ENCODE measurements at places on chromosomes 11 and 22. TPM values are rescaled to one million over a fixed set of nuclear protein-coding genes. Genes with fewer than 3 reads are reported as not detected.

- no peak overlapping the region for H3K27ac ChIP-seq
- DNase-seq: no peak
- H3K27me3 ChIP-seq: no peaks in the 10 kb centered on the region
- no peaks in the 10 kb centered on the region for H3K4me1 ChIP-seq
- no peaks in the 10 kb centered on the region for H3K36me3 ChIP-seq
These were observed 681.9 kb downstream of the NTM start for GRCh38 chr11:132052342-132052741.

GRCh38 chr11:118276422-118276821, 12.3 kb upstream of the MPZL2 start:
- H3K4me1 ChIP-seq: no peaks in the 10 kb centered on the region
- H3K4me3 ChIP-seq: no peak overlapping the region
- no peaks in the 10 kb centered on the region for H3K27me3 ChIP-seq
- DNase-seq: no peak
- H3K36me3 ChIP-seq: no peaks in the 10 kb centered on the region

GRCh38 chr11:126344141-126345080, 11.1 kb upstream of the ST3GAL4 start:
- no peaks in the 10 kb centered on the region for H3K36me3 ChIP-seq
- no peaks in the 10 kb centered on the region for H3K27me3 ChIP-seq
- H3K4me1 ChIP-seq: peaks cover 37% of the 10 kb centered on the region
- no peak overlapping the region for H3K4me3 ChIP-seq
- no peak for DNase-seq

- no peaks in the 10 kb centered on the region for H3K27me3 ChIP-seq
- no peak for DNase-seq
- no peaks in the 10 kb centered on the region for H3K36me3 ChIP-seq
- peaks cover 1% of the 10 kb centered on the region for H3K4me1 ChIP-seq
- H3K4me3 ChIP-seq: no peak overlapping the region
- H3K27ac ChIP-seq: no peak overlapping the region
These were observed 6.7 kb downstream of the SLC15A3 start for GRCh38 chr11:60945295-60945667.

DNA sequence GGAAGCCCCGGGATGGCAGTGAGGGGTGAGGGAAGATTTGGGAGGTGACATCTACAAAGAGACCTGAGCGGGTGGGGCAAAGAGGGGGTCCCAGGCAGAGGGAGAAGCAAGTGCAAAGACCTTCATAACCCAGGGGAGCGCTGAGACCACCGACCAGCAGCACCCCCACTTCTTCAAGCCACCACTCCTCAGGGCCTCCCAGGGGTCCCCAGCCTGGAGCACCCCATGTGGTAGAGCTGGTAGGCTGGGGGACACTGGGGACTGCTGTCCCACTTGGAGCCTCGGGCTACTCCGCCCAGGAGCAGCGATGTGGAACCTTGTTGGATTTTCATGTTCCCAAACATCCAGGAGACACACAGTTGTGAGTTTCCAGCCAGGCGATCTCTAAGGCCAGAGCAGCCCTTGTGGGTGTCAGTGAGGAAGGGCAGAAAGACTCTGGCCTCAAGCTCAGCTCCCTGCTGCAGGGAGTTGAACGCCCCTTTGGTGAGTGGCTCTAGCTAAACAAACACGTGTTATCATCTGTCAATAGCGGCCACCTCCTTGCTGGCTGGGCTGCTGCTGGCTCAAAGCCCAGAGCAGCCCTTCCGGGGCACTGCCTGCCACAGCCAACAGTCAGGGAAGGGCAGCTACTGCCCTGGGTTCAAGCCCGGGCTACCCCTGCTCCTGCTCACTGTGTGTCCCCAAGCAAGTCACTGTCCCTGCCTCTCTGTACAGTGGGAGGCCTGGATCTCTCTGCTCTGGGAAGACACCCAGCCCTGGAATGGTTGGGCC, 25.7 kb upstream of the CHKA start:
- H3K36me3 ChIP-seq: no peaks in the 10 kb centered on the region
- H3K4me1 ChIP-seq: peaks cover 10% of the 10 kb centered on the region
- no peak for DNase-seq
- no peak overlapping the region for H3K4me3 ChIP-seq
- no peak overlapping the region for H3K27ac ChIP-seq
- H3K27me3 ChIP-seq: no peaks in the 10 kb centered on the region

DNA sequence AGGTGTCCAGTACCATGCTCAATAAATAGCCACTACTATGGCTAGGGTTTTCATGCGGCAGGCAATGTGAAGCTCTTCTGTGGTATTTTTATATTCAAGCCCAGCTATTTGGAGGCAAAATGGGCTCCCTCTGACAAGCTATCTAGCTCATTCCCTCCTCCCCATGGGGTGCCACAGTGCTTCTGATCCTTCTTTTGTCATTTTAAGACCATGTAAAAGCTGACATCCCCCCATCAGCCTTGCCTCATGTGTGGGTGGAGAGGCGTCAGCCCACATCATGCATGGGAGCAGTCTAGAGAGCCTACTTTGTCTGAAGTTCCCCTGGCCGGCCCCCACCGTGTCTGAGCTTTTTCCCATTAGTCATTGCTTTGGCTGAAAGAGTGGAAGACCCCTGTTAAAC, 59.8 kb downstream of the NAV2 start:
- H3K4me3 ChIP-seq: no peak overlapping the region
- H3K27ac ChIP-seq: no peak overlapping the region
- DNase-seq: no peak
- no peaks in the 10 kb centered on the region for H3K4me1 ChIP-seq
- no peaks in the 10 kb centered on the region for H3K27me3 ChIP-seq

- H3K27me3 ChIP-seq: no peaks in the 10 kb centered on the region
- no peak overlapping the region for H3K4me3 ChIP-seq
- no peak overlapping the region for H3K27ac ChIP-seq
- DNase-seq: no peak
- H3K36me3 ChIP-seq: no peaks in the 10 kb centered on the region
- no peaks in the 10 kb centered on the region for H3K4me1 ChIP-seq
These were observed 65.1 kb downstream of the PARVG start for GRCh38 chr22:44245867-44246266.

DNA sequence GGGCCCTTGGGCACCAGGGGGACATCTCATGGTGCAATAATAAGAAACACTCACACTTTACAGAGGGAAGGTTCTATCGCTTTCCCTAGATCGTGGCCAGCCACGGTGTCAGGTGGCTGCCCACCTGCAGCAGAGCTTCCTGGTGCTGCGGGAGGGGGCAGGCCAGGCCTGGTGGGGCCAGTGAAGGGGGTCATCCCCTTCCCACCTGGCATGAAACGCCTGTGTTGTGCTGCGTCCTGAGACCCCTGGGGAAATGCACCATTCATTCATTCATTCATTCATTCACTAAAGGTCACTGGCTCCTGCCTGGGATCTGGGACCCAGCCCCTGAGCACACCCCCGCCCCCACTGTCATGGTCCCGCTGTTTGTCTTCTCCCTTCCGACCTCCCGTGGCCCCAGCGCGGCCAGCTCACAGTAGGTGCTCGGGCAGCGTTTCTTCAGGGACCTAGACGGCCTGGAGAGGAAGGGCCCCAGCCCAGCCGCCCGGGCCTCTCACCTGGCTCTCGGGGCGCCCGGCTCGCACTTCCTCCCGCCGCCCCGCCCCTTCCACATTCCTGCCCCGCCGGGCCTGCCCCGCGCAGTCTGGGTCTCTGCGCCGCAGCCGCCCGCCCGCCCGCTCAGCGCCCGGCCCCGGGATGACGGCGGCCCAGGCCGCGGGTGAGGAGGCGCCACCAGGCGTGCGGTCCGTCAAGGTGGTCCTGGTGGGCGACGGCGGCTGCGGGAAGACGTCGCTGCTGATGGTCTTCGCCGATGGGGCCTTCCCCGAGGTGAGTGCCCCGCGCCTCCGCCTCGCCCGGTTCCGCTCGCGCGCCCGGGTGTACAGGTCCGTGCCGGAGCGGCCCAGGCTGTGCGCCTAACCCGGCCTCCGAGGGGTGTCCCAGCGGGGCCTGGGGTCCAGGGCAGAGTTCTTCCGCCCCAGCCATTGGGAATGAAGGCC, at the start of gene RHOD:
TSS of gene RHOD (plus strand) at position 581 of the 938 bp plus-strand sequence. CDS start at position 637, 56 bp downstream.
- peak within 1 kb of the TSS; percentile 48 for H3K4me3 ChIP-seq
- peak within 1 kb of the TSS; percentile 67 for H3K27ac ChIP-seq
- no peaks in the 10 kb centered on the region for H3K27me3 ChIP-seq
- peaks cover 4% of the 10 kb centered on the region for H3K4me1 ChIP-seq
- peak; percentile 54 for DNase-seq
- no peaks in the 10 kb centered on the region for H3K36me3 ChIP-seq

DNA sequence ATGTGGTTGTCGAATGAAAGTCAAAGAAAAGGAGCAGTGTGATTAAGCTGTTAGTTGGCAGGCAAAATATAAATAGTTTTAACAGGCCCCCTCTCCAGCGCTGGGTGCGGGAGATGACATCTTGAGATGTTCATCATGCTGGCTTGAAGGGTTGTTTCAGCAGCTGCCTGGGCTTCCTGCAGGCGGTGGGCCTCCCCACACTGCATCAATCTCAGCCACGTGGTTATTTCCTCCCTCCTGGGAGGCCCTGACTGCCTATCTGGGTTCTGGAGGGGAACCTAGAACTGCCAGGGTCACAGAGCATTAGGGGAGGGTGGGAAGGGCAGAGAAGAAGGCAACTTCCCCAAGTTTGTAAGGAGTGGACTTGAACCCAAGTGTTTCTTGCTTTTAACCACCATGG, 173.3 kb upstream of the SYT13 start:
- no peaks in the 10 kb centered on the region for H3K36me3 ChIP-seq
- no peaks in the 10 kb centered on the region for H3K27me3 ChIP-seq
- no peak for DNase-seq

HTR3B gene
- total RNA-seq: not detected

CKAP5 gene
- 27.6 TPM for total RNA-seq

PRDM11 gene
- 44.9 TPM for total RNA-seq

C11orf87 gene
- not detected for total RNA-seq

PELI3 gene
- total RNA-seq: 29.6 TPM
